Mesothelial cell of epicardium (in vitro differentiated cells): ENCODE measurements at places on chromosomes 6 and 20. TPM values are rescaled to one million over a fixed set of nuclear protein-coding genes. Genes with fewer than 3 reads are reported as not detected.
A peak's percentile ranks its signal among the peaks of the same experiment; 100 is the strongest.

DNA sequence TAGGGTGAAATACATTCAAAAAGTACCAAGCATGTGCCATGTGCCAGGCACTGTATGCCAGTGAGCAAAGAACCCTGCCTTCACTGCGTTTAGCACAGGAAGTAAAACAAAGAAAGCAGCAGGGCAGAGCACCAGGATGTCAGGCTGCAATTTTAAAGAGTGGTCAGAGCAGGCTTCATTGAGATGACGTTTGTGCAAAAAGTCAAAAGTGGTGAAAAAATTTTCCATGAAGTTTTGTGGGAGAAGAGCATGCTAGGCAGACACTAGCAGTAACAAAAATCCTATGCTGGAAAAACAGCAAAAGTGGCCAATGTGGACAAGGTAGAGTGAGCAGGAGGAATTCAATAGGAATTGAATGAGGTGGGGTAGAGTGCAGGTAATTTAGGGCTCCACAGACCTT is 31.3 kb downstream of the AKIRIN2 start:
- no peak overlapping the region for H3K4me3 ChIP-seq
- DNase-seq, result no peak
- peak overlapping the region; percentile 22 for H3K27ac ChIP-seq
- H3K36me3 ChIP-seq, result peaks cover 34% of the 10 kb centered on the region
- no peaks in the 10 kb centered on the region for H3K4me1 ChIP-seq
- no peaks in the 10 kb centered on the region for H3K27me3 ChIP-seq

DNA sequence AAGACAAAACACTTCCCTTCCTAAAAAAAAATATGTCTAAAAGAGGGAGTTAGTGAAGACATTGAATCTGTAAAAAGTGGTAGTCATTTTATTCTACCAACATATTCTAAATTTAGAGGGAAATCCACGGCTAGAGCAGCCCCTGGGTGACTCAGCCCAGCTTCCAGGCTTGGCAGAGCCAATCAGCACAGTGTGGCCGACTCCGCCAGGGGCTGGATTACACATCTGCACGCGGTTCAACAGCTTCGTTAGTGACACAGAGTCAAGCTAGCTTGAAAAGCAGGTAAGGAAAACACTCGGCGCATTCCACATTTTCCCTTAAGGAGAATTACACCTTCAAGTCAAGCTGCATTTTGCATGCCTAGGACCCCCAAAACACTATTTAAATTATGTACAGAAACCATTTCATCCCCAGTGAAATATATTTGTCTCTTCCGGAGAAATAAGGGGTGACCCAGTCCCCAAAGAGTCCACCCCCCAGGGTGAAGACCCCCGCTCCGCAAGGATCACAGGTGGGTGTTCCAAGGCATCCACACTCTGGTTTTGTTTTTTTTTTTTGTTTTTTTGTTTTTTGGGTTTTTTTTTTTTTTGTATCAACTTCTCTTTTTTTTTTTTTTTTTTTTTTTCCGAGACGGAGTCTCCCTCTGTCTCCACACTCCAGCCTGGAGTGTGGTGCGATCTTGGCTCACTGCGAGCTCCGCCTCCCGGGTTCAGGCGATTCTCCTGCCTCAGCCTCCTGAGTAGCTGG is 58.4 kb upstream of the ARID1B start:
- H3K4me3 ChIP-seq, result peak overlapping the region; percentile 24
- H3K27me3 ChIP-seq, result no peaks in the 10 kb centered on the region
- no peaks in the 10 kb centered on the region for H3K36me3 ChIP-seq

DNA sequence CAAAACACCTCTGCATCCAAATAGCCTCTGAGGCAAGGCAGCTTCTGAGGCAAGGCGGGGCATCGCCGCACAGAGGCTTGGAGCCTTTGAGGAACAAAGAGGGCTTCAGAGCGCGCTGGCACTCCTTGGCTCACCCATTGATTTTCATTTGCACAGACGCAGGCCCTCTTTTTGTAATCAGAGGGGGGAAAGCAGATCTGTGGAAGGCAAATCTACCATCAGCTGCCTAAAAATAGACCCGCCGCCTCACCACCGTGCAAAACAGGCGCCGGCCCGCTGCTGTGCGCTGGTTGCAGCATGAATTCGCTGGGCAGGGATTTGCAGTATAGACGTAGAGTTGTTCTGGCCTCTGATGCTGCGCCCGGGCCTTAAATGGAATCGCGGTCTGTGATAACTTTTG is 69.9 kb upstream of the STMND1 start:
- no peak for DNase-seq
- H3K4me1 ChIP-seq, result peaks cover 23% of the 10 kb centered on the region
- H3K27ac ChIP-seq, result peak overlapping the region; percentile 92
- peaks cover 13% of the 10 kb centered on the region for H3K27me3 ChIP-seq

GRCh38 chr20:57857969-57858368 is 148.2 kb upstream of the PMEPA1 start:
- H3K4me1 ChIP-seq, result no peaks in the 10 kb centered on the region
- DNase-seq, result no peak
- no peak overlapping the region for H3K27ac ChIP-seq
- H3K27me3 ChIP-seq, result peaks cover 28% of the 10 kb centered on the region
- no peak overlapping the region for H3K4me3 ChIP-seq
- no peaks in the 10 kb centered on the region for H3K36me3 ChIP-seq

DNA sequence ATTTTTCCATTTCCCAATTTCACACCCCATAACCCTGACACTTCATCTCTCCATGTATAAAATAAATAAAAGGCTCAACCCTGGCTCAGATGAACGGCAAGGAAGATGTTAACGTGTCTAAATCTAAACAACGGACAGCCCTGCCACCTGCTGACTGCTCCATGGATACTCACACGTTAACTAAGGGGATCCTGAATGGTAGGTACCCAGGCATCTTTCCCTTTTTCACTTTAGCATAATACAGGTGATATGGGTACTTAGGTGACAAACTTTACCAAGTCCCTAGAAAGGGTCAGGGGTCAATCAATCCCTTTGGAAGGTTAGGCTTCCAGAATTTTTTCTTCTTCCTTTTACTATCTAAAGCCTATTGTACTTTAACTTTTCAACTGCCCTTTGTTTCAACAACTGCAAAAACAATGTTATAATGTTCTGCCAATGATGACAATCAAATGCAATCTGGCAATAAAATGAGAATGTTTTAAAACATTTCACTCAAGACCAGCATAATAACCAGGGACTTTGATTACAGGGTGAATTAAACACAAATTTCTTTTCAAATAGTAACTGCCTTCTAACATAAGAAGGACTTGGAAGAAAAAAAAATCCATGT is 52.4 kb upstream of the IPCEF1 start:
- no peak overlapping the region for H3K4me3 ChIP-seq
- H3K27ac ChIP-seq, result no peak overlapping the region
- H3K27me3 ChIP-seq, result no peaks in the 10 kb centered on the region
- DNase-seq, result no peak
- peaks cover 19% of the 10 kb centered on the region for H3K36me3 ChIP-seq

DNA sequence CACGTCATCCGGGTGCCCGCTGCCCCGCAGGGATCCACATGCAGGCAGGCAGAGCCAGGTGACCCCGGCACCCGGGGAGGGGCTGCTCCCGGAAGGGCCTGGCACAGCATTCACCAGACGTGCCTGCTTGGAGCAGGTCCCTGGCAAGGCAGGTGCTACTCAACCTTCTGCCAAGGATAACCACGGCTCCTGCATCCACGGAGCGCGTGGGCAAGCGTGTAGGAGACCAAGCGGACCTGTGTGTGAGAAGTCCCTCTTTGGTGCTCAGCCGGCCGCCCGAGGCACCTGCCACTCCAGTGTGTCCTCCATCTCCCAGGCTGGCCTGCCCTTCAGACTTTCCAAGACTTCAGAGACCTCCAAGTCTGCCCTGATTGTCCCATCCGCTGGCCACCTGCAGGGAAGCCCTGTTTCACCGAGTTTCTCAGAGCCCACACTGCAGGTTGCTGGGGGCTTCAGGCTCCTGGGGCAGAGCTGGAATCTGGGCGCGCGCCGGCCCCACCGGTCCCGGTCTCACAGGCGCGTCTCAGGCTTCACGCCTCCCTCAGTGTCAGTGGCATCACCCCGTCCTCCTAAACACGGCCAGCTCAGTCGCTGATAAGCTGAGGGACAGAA is 124.3 kb downstream of the DLL1 start:
- no peaks in the 10 kb centered on the region for H3K36me3 ChIP-seq
- H3K4me3 ChIP-seq, result no peak overlapping the region
- DNase-seq, result no peak
- H3K27ac ChIP-seq, result no peak overlapping the region

- peak overlapping the region; percentile 75 for H3K27ac ChIP-seq
- no peaks in the 10 kb centered on the region for H3K36me3 ChIP-seq
- peaks cover 13% of the 10 kb centered on the region for H3K27me3 ChIP-seq
Observed at GRCh38 chr20:1811621-1812498, 83.3 kb upstream of the SIRPA start.

- no peak for DNase-seq
- no peaks in the 10 kb centered on the region for H3K27me3 ChIP-seq
- no peaks in the 10 kb centered on the region for H3K36me3 ChIP-seq
Observed at GRCh38 chr6:169452117-169452868, 198.6 kb upstream of the THBS2 start.

DNA sequence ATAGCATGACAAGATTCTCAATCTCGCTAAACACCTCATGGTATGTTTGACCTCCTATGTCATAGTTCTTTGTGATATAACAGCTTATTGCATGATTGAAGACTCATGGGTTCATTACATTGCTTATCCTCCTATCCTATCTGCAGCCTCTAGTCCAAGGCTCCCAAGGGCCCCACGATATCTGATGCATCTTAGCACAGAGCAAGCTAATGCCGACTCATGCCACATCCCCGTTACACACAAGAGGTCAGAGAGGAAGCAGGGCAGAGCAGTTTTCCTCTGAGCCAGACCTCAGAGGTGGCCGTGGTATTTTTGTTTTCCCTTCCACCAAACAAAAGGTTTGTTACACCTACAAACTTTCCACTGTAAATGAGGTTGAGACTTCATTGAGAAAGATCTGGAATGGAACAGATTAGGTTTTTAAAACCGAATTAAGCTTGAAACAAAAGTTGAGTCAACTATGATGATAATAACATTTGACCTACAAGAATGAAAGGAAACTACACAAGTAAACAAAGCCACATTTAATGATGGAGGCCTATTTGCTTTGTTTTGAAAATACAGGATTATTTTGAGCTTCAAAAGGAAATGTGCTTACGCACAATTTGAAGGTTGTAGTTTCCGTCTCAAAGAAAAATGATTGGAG is 133.9 kb upstream of the MYLIP start:
- no peaks in the 10 kb centered on the region for H3K27me3 ChIP-seq
- H3K36me3 ChIP-seq, result no peaks in the 10 kb centered on the region
- DNase-seq, result no peak
- no peak overlapping the region for H3K4me3 ChIP-seq
- H3K4me1 ChIP-seq, result peaks cover 38% of the 10 kb centered on the region

DNA sequence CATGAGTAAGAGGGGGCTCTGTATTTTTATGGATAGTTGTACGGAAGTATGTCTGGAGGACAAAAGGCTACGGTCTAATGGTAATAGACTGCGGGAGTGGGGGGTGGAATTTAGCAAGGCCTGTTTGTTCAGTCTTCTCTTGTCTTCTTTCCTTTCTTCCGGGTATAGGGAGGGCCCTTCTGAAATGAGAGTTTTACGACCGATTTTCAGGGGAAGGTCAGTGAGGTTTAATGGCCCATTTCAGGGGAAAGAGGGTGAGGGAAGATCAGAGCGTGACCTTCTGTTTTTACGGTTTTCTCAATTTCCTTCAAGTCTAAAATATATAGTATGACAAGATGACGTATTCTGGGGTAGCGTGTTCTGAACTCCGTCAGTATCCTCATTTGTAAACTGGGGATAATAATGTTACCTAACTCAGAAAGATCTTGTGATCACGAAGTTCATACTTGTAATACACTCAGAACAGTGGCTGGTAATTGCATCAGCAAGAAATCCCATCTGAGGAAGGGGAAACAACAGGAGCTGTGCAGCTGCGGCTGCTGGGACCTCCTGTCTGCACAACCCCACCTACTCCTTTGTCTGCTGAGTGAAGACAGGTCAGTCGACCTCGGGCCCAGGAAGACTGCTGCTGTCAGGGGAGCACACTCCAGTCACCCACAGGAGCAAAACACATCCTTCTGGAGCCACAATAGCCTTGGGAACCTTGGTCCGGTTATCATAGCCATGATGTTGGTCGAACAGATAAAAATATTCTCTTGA is 90.4 kb downstream of the MAP3K7 start:
- peaks cover 49% of the 10 kb centered on the region for H3K27me3 ChIP-seq
- H3K36me3 ChIP-seq, result no peaks in the 10 kb centered on the region
- H3K4me1 ChIP-seq, result peaks cover 11% of the 10 kb centered on the region
- H3K27ac ChIP-seq, result no peak overlapping the region
- no peak for DNase-seq
- no peak overlapping the region for H3K4me3 ChIP-seq

- H3K4me3 ChIP-seq, result no peak overlapping the region
- no peaks in the 10 kb centered on the region for H3K27me3 ChIP-seq
- DNase-seq, result no peak
- no peaks in the 10 kb centered on the region for H3K4me1 ChIP-seq
- peaks cover 17% of the 10 kb centered on the region for H3K36me3 ChIP-seq
Observed at GRCh38 chr6:53517021-53517420, 27.9 kb downstream of the GCLC start.

GRCh38 chr20:47568019-47568418 is 66.3 kb downstream of the NCOA3 start:
- no peaks in the 10 kb centered on the region for H3K27me3 ChIP-seq
- no peak overlapping the region for H3K4me3 ChIP-seq
- peaks cover 24% of the 10 kb centered on the region for H3K4me1 ChIP-seq
- H3K27ac ChIP-seq, result peak overlapping the region; percentile 82
- H3K36me3 ChIP-seq, result peaks cover 28% of the 10 kb centered on the region

DNA sequence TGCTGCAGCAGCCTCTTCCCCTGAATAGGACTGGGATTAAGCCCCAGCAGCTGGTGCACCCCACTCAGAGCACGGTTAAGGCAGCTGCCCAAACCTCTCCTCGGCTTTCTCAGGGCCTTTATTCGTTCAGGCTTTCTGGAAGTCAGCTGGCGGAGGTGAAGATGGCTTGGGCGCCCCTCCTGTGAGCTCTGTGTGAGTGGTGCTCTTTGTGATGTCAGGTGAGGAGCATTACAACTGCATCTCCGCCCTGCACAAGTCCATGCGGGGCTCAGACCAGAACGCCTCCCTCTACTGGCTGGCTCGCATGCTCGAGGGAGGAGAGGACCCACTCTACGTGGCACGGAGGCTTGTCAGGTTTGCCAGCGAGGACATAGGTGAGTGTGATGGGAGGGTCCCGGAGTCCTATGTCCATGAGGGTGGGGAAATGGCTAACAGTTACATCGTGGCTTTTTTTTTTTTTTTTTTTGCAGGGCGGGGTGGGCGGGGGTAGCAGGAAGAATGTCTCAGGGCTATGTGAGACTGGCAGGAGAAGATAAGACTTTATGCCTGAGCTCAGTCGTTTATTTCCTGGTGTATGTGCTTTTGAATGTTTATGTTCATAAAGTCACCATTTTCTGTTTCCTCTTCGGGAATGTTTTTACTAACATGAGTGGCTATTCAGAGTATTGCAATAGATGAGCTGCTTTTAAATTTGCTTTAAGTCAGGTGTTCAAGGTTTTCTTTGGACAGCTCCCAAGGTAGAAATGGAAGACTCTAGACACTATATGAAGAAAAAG is 18.2 kb downstream of the WRNIP1 start:
- no peak overlapping the region for H3K4me3 ChIP-seq
- no peaks in the 10 kb centered on the region for H3K27me3 ChIP-seq
- H3K36me3 ChIP-seq, result peaks cover 23% of the 10 kb centered on the region

GRCh38 chr6:5497896-5498578 is 236.7 kb downstream of the FARS2 start:
- DNase-seq, result no peak
- H3K36me3 ChIP-seq, result no peaks in the 10 kb centered on the region
- H3K27me3 ChIP-seq, result no peaks in the 10 kb centered on the region
- no peak overlapping the region for H3K4me3 ChIP-seq
- H3K4me1 ChIP-seq, result no peaks in the 10 kb centered on the region

Gene RUNX2
- 4.4 to 4.9 TPM (median 4.8 TPM) in 3 replicates for total RNA-seq

Gene SLC44A4
- 0.40 to 0.94 TPM (median 0.66 TPM) in 3 replicates for total RNA-seq

Gene CCN6
- total RNA-seq, result not detected in 3 replicates

Gene SHLD1
- 10.0 to 11.9 TPM (median 11.6 TPM) in 3 replicates for total RNA-seq

Gene DEFB112
- total RNA-seq, result not detected in 3 replicates

Gene RAET1L
- total RNA-seq, result not detected in 3 replicates

Gene SLC26A8
- total RNA-seq, result 0.27 to 0.38 TPM (median 0.29 TPM) in 3 replicates

Gene HUS1B
- 1.0 to 1.7 TPM (median 1.3 TPM) in 3 replicates for total RNA-seq
